ENCODE measurements at places on chromosomes 16 and 17.

DNA sequence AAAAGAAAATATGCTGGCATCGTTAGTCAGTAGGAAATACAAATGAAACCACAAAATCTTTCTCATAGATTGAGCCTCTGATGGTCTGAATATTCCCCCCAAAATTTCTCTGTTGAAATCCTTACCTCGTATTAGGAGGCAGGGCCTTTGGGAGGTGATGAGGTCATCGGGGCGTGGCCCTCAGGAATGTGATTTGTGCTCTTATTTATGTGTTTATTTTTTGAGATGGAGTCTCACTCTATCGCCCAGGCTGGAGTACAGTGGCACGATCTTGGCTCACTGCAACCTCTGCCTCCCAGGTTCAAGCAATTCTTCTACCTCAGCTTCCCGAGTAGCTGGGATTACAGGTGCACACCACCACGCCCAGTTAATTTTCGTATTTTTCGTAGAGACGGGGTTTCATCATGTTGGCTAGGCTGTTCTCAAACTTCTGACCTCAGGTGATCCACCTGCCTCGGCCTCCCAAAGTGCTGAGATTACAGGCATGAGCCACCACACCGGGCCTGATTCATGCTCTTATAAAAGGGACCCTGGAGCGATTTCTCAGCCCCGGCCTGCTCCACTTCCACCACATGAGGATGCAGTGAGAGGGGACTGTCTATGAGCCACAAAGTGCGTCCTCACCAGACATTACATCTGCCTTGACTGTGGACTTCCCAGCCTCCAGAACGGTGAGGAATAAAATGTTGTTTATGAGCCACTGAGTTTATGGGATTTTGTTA is 53.1 kb downstream of the DNAH17 start:
- DNase-seq: no peak

DNA sequence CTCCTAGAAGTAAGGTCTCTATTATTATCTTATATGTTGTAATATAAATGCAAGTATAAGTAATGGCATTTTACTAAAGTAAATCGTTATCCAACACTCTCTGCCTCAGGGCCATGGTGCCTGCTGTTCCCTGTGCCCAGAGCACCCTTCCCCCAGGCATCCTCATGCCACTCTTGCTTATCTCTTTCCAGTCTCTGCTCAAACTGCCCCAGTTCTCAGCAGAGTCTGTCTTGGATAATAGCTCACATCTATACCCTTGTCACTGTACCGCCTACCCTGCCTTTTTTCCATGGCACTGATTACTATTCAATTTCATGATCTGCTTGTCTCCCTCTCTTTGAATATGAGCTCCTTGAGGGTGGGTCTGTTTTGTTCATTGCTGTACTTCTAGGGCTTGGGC is 31.7 kb downstream of the CDH1 start:
- no peak for DNase-seq

GRCh38 chr17:2901582-2901981 is 105.3 kb downstream of the RAP1GAP2 start:
- no peak for DNase-seq

- no peak for DNase-seq
Observed at GRCh38 chr17:79084291-79085153, 9.9 kb downstream of the ENGASE start.

DNA sequence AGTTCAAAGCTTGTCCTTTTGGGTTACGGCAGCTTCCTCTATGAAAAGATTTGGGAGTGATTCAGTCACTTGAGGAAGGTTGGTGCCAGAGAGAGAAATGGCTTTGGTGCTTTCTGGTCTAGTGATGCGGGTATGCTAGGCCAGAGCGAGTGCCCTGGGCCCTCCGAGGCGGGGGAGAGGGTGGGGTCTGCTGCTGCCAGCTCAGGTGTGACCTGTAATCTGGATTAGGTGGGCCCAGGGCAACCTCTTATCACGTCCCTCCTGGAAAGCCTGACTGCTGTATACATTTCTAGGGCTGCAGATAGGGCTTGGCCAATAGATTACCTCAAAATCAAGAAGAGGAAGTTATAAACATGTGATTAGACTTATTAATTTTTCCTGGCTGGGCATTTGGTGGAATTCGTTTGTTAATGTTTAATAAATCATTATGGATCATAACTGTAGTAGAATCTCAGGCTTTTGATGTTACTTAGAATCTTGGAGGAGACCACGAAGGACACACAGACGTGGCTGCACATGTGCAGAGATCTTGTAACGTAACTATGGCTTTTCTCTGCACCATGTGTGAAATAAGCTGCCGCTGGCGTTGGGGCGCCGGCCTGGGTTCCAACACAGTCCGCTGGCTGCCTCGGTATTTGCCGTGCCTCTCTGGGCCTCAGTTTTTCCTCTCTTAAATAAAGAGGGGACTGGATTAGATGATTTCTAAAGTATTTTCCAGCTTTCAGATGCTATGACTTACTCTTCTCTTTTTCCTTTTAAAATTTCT is 1.2 kb downstream of the IRF8 start:
- DNase-seq: no peak

- no peak for DNase-seq
Observed at GRCh38 chr16:24848065-24848464, 2.3 kb downstream of the SLC5A11 start.

- DNase-seq: no peak
Observed at GRCh38 chr16:58110571-58111301, 18.4 kb downstream of the CFAP20 start.

DNA sequence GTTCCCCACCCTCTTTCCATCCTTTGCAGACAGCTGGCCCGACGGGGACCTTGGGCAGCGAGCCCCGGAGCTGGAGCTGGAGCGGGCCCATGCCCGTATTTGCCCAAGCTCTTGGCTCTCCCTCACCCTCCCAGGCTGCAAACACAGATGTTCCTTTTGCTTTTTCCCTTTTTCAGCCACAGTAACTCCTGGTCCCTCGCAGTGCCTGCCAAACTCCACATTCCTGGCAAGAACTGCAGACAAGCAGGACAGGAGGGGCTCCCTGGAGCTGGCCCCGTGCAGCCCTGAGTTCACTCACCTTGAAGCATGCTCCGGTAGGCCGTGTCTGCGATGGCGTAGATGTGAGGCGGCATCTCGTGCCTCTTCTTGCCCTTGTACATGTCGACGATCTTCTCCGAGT is 33.9 kb downstream of the MYH11 start:
- no peak for DNase-seq

- DNase-seq: no peak
Observed at GRCh38 chr17:57535249-57535966, 209.7 kb downstream of the CCDC182 start.

DNA sequence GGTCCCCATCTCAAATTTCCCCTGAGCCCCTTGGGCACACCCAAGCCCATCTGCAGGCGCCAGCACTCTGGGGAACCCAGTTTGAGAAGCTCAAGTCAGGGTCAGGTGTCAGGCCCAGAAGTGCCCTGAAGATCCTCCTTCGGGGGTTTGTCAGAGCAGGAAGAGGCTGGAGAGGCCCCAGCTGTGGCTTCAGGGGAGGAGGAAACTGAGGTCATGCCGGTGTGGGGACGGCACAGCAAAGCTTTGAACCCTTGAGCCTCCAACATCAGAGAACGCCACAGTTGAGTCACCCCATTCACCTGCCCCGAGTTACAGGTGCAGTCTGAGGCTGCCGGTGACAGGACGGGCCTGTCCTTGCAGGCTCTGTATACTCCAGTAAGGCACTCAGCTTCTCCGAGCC is 140.2 kb upstream of the CIBAR2 start:
- DNase-seq: no peak

DNA sequence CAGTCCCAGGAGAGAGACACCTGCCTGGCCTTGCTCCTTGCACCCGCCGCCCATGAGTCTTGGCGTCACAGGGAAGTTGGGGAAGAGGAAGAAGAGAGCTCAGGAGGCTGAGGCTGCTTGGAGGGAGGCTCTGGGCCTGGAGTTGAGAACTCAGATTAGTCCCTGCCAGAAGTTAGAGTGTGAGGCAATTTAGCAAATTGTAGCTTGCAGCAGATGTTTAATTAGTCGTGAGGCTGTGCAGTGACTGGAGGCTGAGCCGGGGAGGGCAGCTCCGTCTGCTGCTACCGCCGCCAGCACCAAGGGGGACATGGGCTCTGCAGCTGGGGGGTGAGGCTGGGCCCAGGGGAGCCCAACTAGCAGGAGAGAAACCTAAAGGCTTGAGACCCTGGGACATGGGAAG is 738.3 kb upstream of the EEF2KMT start:
- no peak for DNase-seq

DNA sequence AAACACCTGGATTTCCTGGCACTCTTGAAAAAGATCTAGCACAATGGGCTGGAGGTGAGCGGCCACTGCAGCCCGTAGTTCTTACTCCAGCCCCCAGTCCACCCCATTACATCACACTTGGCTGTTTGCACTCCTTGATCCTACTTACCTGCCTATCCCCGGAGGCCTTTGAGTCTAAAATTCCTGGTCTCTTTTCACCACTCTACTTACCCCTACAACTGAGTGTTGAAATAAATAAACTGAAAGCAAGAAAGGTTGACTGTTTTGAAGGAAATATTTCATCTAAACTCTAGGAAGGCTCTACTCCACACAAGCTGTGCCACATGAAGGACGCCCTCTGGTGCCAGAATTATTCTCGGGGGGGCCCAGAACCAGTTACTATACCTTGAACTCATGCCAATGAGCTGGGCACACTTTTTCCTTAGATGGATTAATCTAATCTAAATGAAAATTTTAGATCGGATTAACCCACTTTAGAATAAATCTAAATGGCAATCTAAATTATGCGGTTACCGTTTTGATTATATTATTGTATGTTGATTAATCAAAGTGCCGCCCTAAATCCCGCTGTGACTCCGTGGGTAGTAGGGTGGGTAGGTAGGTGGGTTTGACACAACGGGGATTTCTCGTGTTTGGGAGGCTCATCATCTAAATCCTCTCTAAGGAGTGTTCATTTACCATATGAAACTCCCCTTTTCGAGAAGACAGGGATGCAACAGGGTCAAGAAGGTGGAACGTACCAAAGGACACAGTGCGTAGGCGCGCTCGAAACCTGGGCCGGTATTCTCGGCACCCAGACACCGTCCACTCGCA is 651 bp upstream of the EIF1 start:
- no peak for DNase-seq

- DNase-seq: no peak
Observed at GRCh38 chr17:79041041-79041570, 17.1 kb downstream of the C1QTNF1 start.

DNA sequence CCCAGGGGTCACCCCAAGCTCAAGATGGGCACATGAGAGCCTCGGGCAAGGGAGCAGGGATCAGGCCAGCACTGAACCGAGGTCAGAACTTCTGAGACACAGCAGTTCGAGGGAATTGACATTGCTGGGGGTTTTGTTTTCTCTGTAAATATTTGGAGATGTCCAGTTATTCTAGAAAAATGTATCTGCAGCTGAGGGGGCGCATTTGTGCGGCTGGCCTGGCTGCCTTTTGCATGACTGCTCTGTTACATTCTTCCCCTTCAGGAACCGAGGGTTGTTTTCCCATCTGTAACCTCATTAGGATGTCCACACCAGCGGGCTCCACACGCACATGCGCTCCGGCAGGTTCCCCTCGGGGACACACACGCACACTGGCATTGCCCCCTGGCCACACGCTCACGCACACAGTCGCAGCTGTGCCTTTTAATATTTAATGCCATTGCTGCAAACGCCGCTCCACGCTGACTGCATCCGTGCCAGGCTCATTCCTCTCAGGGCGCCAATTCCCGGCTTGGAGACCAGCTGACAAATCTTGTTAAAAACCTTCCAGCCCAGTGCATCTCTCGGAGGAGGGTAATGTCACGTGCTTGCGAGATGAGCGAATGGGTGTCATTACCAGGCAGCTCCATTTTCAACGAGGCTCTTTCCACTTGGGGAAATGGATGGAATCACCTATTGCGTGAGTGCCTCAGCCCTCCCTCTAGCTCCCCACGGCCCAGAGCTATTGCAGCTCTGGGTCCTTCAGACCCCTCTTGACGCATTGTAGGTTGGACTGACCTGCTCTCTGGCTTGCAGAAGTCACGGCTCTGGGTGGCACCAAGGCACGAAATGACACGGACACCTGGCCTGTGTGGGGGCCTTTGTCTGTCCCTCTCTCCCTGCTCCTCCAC is 13.1 kb downstream of the CCR7 start:
- DNase-seq: no peak

- no peak for DNase-seq
Observed at GRCh38 chr16:16120382-16121184, 102.7 kb downstream of the ABCC6 start.

GRCh38 chr16:66943426-66944053 is 8.2 kb downstream of the CES2 start:
- DNase-seq: no peak

DNA sequence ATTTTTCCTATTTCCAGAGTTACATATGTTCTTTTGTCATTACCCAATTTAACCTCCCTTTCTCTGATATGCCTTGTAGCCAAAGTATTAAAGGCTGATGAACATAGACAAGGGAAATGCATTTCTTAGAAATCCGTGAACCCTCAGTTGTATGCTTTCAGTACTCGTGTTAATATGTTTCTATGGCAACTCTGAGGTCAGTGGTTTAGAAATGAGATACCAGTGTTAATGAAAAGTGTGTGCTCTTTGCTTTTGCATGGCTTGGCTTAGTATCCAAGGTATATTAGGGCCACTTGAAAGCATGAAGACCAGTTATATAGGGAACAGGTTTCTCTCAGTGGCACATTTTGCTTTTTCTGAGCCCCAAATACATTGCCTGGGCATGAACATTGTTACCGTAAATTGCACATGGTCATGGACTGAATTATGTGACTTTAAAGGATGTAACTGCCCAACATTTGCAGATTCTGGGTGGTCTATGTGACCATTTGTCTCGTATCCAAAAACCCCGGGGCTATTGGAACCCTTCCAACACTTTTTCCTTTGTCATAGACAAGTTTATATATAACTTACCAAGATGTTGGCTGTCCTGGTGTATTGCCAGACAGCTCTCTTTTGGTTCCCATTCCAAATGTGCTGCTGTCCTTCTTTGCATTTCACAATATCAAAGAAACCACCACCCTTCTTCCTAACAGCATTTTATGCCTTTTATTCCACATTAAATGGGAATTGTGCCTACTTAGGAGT is 17.5 kb downstream of the ABHD15 start:
- DNase-seq: no peak

DNA sequence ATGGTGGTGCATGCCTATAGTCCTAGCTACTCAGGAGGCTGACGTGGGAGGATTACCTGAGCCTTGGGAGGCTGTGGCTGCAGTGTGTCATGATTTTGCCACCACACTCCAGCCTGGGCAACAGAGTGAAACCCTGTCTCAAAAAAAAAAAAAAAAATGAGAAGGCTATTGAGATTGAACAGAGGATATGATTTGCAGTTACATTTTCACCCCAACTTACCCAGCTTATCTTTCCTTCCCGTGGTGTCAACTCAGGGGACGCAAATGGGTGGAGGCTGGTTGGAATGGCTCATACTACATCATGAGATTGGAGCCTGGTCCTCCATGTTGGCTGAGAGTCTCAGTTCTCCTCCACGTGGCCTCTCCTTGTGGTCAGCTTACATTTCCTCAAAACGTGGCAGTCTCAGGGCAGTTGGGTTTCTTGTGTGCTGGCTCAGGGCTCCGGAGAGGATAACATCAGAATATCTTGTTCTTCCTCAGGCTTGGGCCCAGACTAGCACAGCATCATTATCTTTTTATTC is 17.2 kb upstream of the NSMCE1 start:
- no peak for DNase-seq

DNA sequence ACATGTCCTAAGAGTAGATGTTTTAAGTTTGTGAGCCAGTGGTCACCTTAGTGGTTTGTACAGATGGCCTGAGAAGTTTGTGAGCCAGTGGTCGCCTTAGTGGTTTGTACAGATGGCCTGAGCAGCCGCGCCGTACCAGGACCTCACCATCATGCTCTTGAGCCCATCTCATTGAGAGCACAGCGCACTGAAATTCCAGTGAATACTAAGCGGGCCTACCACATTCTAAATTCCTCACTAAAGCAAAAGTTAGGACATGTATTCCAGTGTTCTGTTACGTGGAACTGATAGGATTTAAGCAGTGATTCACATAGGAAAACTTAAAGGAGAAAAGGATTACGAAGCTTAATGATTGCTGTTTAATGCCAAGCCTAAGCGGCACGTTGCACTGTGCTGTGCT is 3.9 kb downstream of the USP10 start:
- no peak for DNase-seq
